ENCODE measurements at places on chromosomes 3 and 15. TPM values are rescaled to one million over a fixed set of nuclear protein-coding genes. Genes with fewer than 3 reads are reported as not detected.

Gene MST1R
- total RNA-seq: 5.8 TPM

DNA sequence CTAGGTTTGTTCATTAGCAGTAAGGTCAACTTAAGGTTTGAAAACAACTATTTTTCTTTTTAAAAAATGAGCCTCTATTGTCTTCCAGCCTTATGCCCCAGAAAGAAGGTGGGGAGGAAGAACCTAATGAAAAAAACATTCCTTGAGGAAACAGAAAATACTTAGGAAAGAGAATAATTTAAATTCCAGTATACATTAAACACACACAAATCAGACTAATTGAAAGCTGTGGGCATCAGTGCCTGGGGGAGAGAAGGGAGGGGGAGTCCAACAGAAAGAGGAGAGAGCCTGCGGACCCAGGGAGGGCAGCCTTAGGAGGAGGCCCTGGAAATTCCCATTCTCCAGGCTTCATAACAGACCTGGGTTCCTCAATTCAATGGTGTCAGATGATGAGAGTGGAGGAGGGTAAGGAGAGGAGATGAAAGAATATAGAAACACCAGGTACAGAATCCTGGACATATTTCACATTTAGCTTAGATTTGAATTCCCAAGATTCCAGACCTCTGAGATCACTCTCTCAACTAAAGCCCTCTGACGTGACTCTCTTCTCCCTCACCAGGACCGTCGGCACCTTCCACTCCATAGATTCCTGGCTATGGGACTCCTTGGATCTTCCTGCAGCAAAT lies 320.5 kb upstream of the UMPS start:
- DNase-seq: no peak
- H3K27ac ChIP-seq: no peak overlapping the region
- no peak overlapping the region for H3K4me3 ChIP-seq
- H3K36me3 ChIP-seq: no peaks in the 10 kb centered on the region
- no peaks in the 10 kb centered on the region for H3K4me1 ChIP-seq

DNA sequence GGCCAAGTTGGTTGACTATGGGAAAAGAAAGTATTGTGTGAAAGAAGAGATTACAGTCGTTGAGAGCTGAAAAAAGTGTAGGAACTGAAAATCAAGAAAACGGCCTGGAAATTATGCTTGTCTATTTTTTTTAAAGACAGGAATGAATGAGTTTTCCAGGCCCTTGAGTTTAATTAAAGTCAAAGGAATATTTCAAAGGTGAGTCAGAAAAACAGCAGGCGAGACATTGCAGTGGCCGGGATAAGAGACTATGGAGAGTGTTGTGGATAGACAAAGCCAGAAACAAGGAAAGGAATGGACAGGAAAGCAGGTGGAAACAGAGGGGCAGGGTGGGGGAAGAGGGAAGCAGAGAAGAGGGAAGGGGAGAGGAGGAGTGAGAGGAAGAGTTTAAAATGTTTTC lies 275.1 kb upstream of the LRTM1 start:
- no peaks in the 10 kb centered on the region for H3K27me3 ChIP-seq
- H3K27ac ChIP-seq: no peak overlapping the region
- H3K36me3 ChIP-seq: no peaks in the 10 kb centered on the region
- DNase-seq: no peak
- H3K4me3 ChIP-seq: no peak overlapping the region

Gene MCF2L2
- total RNA-seq: 0.27 TPM

GRCh38 chr3:63981980-63982379 lies 41.3 kb downstream of the PSMD6 start:
- H3K27me3 ChIP-seq: no peaks in the 10 kb centered on the region
- DNase-seq: no peak
- peak overlapping the region; percentile 71 for H3K27ac ChIP-seq
- H3K36me3 ChIP-seq: peaks cover 62% of the 10 kb centered on the region
- H3K4me3 ChIP-seq: no peak overlapping the region

Gene TTLL13
- 1.8 TPM for total RNA-seq

DNA sequence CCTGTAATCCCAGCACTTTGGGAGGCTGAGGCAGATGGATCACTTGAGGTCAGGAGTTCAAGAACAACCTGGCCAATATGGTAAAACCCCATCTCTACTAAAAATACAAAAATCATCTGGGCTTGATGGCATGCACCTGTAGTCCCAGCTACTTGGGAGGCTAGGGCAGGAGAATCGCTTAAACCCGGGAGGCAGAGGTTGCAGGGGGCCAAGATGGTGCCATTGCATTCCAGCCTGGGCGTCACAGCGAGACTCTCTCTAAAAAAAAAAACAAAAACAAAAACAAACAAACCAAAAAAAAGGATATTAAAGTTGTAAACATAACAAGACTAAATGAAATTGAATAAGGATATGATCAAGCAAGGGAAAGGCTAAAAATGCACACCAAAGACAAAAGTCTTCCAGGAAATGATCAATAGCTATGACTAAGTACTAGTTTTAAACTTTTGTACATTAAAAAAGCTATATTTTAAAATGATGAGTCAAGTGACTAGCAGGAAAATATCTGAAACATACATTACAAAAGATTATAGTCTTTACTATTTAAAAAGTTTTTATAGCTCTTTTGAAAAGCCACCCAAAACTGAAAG lies 28.6 kb downstream of the KLHL6 start:
- H3K4me1 ChIP-seq: no peaks in the 10 kb centered on the region
- no peaks in the 10 kb centered on the region for H3K27me3 ChIP-seq
- no peaks in the 10 kb centered on the region for H3K36me3 ChIP-seq
- H3K4me3 ChIP-seq: no peak overlapping the region
- H3K27ac ChIP-seq: no peak overlapping the region

Gene CFAP92
- not detected for total RNA-seq

- H3K4me3 ChIP-seq: no peak overlapping the region
- H3K4me1 ChIP-seq: peaks cover 14% of the 10 kb centered on the region
- no peak overlapping the region for H3K27ac ChIP-seq
- no peaks in the 10 kb centered on the region for H3K36me3 ChIP-seq
- H3K27me3 ChIP-seq: no peaks in the 10 kb centered on the region
Observed at GRCh38 chr15:100526027-100526481, 2.7 kb downstream of the CERS3 start.

DNA sequence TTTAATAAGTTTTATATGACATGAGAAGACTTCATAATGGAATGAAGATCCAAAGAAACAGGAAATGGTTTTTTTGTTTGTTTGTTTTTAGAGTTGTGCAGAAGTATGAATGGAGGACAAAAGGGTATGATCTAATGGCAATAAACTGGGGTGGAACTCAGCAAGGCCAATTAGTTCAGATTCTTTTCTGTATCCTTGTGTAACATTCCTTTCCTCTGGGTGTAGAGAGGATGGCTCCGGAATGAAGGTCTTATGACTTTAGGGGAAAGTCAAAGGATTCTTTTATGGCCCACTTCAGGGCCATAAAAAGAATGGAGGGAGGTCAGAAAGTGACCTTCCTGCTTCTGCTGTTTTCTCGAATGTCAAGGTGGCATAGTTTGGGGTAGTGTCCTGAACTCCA lies 152.6 kb downstream of the DPH6 start:
- no peaks in the 10 kb centered on the region for H3K36me3 ChIP-seq
- no peak for DNase-seq
- H3K27me3 ChIP-seq: no peaks in the 10 kb centered on the region
- H3K4me1 ChIP-seq: no peaks in the 10 kb centered on the region
- H3K4me3 ChIP-seq: no peak overlapping the region

DNA sequence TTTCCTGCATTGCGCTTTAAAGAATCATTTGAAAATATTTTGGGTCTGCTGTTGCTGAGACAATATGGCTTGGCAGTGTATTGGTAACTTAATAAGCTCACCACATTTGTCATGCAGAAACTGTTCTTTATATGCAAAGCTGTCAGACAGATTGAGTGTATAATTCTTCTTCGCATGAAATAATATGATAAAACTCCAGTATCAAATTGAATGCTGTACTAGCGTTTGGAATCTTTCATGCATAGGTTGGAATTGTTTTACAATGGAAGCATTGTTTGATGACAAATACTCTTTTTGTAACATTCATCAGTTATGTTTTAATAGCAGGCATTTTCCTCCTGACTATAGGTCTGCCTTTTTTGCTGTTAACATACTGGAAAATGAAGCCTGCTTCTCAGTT lies 53.8 kb downstream of the RBMS3 start:
- no peaks in the 10 kb centered on the region for H3K36me3 ChIP-seq
- no peaks in the 10 kb centered on the region for H3K27me3 ChIP-seq
- DNase-seq: no peak
- no peaks in the 10 kb centered on the region for H3K4me1 ChIP-seq
- H3K27ac ChIP-seq: no peak overlapping the region

GRCh38 chr15:65857718-65858402 lies 11.4 kb upstream of the RAB11A start:
- H3K27ac ChIP-seq: no peak overlapping the region
- DNase-seq: no peak
- H3K36me3 ChIP-seq: no peaks in the 10 kb centered on the region
- no peaks in the 10 kb centered on the region for H3K27me3 ChIP-seq
- H3K4me1 ChIP-seq: no peaks in the 10 kb centered on the region
- H3K4me3 ChIP-seq: no peak overlapping the region

DNA sequence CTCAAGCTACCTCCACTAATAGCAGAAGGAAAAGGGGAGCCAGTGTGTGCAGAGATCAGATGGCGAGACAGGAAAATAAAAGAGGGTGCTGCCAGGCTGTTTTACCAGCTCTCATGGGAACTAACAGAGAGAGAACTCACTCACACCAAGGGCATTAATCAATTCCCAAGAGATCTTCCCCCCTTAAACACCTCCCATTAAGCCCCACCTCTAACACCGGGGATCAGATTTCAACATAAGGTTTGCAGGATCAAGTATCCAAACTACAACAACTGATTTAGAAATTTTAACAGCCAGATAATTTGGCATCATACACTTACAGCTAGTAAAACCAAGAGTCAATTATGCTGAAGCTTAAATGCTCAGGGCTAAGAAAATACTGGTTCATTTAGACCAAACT lies 18.9 kb downstream of the CD200 start:
- no peaks in the 10 kb centered on the region for H3K4me1 ChIP-seq
- H3K27me3 ChIP-seq: no peaks in the 10 kb centered on the region
- no peak overlapping the region for H3K4me3 ChIP-seq
- H3K36me3 ChIP-seq: no peaks in the 10 kb centered on the region
- DNase-seq: no peak

GRCh38 chr15:59550530-59550929 lies 61.1 kb upstream of the GCNT3 start:
- no peaks in the 10 kb centered on the region for H3K27me3 ChIP-seq
- no peaks in the 10 kb centered on the region for H3K4me1 ChIP-seq
- no peak for DNase-seq
- H3K36me3 ChIP-seq: no peaks in the 10 kb centered on the region

- no peak overlapping the region for H3K4me3 ChIP-seq
- H3K27me3 ChIP-seq: no peaks in the 10 kb centered on the region
- no peak overlapping the region for H3K27ac ChIP-seq
- H3K36me3 ChIP-seq: no peaks in the 10 kb centered on the region
- no peaks in the 10 kb centered on the region for H3K4me1 ChIP-seq
Observed at GRCh38 chr3:60579734-60580133, 671.5 kb downstream of the FHIT start.

Gene KCNAB1
- not detected for total RNA-seq
